Mucosa of gallbladder (tissue), 1 donor: ENCODE measurements at places on chromosomes 3 and 15. TPM values are rescaled to one million over a fixed set of nuclear protein-coding genes. Genes with fewer than 3 reads are reported as not detected.
A peak's percentile ranks its signal among the peaks of the same experiment; 100 is the strongest.

GRCh38 chr3:122183521-122183892, at the start of gene CASR:
Gene CASR, plus strand, starts transcription at chr3:122183668. Its CDS starts 70,522 bp downstream, at chr3:122254190.
- peak; percentile 51 for DNase-seq

DNA sequence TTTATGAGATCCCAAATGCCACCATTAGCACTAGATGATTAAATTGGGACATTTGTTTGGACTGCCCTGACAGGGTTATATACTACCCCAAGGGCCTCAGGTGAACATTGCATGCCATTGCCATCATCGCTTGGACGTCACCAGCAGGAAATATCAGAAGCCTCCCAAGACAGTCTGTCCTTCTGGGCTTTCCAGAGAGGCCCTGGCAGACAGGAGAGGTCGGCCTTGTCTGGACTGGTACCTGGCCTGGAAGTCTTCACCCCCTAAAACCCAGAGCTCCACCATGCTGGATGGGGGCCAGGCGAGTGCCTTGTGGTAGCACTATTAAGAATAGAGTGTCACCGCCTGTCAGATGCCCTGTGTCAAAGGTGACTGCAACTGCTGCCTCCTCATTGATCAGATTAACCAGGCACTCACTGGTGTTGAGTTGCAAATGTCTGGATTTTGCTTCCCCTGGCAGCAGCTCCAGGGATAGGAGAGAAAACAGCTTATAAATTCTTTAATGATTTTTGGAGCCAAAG, 324.1 kb upstream of the RASGRP1 start:
- no peak for DNase-seq

- DNase-seq, result no peak
Measured at GRCh38 chr3:127967316-127967715, 52.3 kb downstream of the KBTBD12 start.

DNA sequence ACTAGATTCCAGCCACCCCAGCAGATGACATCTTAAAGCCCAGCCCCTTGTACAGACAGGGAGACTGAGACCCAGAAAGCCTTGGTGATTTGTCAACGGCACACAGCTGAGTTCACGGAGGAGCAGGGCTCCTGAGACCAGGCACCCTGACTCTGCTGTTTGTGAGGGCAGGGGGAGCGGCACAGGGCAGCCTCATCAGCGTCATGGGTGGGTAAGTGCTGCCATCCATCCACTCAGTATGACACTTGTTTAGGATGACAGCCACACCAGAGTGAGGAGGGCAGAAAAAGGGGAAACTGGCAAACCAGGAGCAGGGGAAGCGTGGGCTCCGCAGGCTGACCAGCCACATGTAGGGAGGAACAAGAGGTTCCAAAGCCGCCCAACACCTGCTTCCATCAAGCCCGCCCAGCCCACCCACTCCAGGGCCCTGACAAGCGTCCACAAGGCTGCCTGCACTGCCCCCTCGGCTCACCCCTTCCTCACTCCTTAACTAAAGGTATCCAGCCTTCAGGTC, 19.9 kb downstream of the RBPMS2 start:
- DNase-seq, result no peak

GRCh38 chr15:39361497-39361896, 219.4 kb upstream of the THBS1 start:
- no peak for DNase-seq

TM4SF18 gene
- total RNA-seq, result 7.7 TPM

TTC21A gene
- 13.4 TPM for total RNA-seq

- DNase-seq, result no peak
Measured at GRCh38 chr3:61804782-61805181, 243.4 kb downstream of the PTPRG start.

CLSTN2 gene
- 7.1 TPM for total RNA-seq

- no peak for DNase-seq
Measured at GRCh38 chr3:117409701-117410459, 700.3 kb downstream of the TUSC7 start.

DNA sequence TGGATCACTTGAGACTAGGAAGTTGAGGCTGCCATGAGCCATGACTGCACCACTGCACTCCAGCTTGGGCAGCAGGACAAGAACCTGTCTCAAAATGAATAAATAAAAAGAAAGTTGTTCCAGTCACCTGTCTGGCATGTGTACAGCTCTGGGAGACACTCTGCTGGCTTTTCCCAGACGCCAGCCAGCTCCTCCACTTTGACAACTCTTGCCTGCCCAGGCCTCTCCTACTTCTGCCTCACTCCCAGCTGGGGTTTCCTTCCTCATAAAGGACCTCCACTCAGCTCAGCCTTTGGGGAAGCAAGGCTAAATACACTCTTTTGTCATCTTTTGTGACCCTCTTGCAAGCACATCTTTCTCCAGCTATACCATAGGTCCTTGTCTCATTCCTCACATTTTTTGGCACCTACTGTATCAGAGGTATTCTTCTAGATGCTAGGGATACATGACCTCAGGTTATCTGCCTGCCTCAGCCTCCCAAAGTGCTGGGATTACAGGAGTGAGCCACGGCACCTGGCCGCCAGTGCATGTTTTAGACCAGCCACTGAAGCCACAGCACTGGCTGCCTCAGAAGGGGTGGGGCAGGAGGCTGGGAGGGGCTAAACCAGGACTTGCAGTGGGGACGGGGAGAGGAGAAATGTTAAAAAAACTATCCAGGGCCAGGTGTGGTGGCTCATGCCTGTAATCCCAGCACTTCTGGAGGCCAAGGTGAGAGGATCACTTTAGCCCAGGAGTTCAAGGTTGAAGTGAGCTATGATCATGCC, 10.0 kb upstream of the ELP6 start:
- no peak for DNase-seq

DNA sequence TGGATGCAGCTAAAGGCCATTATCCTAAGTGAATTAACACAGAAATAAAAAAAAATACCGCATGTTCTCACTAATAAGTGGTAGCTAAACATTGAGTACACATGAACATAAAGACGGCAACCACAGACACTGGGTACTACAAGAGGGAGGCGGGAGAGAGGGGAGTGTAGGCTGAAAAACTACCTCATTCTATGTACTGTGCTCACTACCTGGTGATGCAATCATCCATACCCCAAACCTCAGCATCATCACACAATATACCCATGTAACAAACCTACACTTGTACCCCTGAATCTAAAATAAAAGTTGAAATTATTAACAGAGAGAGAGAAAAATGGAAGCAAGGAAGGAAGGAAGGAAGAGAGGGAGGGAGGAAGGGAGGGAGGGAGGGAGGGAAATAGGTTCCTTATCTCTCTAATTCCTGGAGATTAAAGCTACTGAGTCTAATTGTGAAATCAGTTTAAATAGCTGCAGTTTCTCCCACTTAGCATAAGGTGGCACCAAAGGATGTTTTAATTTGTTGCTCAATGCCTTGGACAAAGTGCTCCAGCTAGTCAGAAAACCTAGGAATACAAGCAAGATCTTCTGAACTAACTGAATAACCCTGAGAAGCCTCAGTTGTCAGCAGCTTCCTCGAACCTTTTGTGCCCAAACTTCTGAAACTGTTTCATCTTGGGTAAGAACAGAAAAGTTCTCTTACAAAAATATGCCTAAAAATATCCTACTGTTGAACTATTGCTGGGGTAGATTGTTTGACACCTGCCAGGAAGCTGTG, 79.4 kb upstream of the ATP11B start:
- DNase-seq, result no peak

GRCh38 chr15:85745023-85745422, 49.7 kb downstream of the KLHL25 start:
- DNase-seq, result no peak

GRCh38 chr3:4426782-4427344, 40.2 kb downstream of the SUMF1 start:
- no peak for DNase-seq

- DNase-seq, result no peak
Measured at GRCh38 chr3:139239550-139239949, 104.3 kb upstream of the MRPS22 start.

SEMA3B gene
- 87.0 TPM for total RNA-seq

SCAANT1 gene
- not detected for total RNA-seq

DNA sequence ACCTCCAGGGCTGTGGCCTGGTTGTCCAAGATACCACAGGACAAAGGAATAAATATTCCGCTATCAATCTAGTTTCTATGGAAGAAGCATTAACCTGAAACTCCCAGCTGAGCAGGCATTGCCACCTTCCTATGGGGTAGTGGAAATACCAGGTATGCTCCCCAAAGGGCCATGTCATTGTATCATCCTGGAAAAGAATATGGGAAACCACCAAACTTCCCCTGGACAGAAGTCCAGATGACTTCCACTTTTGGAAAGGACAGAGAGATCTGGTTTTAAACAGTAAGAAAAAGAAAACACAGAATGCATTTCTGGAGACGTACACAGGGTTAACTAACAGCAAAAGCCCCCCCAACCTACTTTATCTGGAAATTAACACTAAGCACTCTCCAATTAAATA, 100.2 kb downstream of the RFTN1 start:
- DNase-seq, result no peak

C3orf85 gene
- not detected for total RNA-seq

ATP8B4 gene
- 15.8 TPM for total RNA-seq

LSM3 gene
- total RNA-seq, result 11.3 TPM

TUSC7 gene
- not detected for total RNA-seq

DNA sequence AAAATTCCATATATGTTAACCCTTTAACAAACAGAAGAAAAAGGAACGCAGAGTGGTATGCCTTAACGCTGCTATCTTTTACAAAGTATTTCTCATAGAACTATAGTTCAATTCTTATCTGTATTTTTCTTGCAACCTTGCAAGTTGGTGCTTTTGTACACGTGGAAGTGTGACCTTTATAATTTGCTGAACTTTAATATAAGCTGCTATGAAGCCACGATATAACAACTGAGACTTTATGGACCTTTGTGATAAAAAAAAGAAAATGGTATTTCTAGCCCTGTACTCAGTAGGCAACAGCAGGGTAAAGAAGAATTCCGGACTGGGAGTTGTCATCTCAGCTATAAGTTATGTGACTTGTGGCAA, 6.3 kb upstream of the TFG start:
- DNase-seq, result no peak

SCAMP5 gene
- total RNA-seq, result 57.2 TPM

DNA sequence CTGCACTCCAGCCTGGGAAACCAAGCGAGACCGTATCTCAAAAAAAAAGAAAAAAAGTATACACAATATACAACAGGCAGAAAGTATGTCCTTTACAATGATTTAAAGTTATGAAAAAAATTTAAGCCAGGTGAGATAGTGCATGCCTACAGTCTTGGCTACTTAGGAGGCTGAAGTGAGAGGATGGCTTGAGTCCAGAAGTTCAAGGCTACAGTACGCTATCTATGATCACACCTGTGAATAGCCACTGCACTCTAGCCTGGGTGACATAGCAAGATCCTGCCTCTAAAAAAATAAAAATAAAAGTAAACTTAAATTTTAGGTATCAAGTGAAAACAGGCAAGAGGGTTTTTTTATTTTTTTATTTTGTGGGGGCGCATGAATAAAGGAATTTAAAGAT, 3.1 kb upstream of the KNSTRN start:
- no peak for DNase-seq

GRCh38 chr3:13783476-13783875, 96.4 kb downstream of the WNT7A start:
- no peak for DNase-seq

DNA sequence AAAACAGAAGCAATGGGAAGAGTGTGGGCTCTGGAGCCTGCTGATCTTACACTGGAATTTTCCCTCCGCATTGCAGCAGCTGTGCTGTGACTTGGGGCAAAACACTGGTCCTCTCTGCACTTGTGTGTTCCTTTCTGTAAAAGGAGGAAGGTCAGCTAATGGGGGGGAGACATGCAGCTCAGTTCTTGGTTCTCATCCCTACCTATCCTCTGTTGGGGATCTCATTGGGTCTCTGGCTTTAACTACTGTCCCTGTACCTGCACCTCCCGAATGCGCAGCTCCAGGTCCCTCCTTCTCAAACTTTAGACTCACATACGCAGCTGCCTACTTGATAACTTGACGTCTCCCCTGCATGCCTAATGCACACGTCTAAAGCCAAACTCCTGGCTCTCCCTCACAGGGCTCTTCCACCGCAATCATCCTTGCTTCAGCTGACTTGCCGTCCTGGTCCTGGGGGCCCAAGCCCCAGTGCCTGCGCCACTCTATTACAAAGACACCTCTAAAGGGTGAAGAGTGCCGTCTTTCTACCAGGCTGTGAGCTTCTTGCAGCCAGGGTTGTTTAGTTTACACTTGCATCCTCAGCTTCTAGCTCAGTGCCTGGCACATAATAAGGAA, 5.9 kb upstream of the TMEM44 start:
- no peak for DNase-seq

PARP15 gene
- total RNA-seq, result 2.3 TPM

- no peak for DNase-seq
Measured at GRCh38 chr3:4587061-4587837, 94.1 kb downstream of the ITPR1 start.

DNA sequence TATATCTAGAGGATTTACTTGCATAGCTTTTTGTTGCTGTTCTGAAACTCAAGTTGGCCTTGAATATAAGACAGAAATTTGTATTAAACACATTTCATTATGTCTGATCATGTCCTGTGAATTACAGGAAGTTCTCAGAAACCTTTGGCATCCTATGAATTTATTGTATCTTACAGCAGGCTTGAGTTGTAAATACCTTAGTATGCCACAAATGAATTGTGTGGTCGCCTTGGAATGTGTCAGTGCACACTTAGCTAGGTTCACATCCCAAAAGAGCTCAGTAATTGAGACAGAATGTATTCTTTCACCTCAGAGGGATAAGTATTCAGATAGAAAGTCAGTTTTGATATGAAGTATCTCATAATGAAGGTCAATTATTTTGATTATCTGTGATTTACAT, 83.4 kb downstream of the NEK11 start:
- DNase-seq, result no peak

DNA sequence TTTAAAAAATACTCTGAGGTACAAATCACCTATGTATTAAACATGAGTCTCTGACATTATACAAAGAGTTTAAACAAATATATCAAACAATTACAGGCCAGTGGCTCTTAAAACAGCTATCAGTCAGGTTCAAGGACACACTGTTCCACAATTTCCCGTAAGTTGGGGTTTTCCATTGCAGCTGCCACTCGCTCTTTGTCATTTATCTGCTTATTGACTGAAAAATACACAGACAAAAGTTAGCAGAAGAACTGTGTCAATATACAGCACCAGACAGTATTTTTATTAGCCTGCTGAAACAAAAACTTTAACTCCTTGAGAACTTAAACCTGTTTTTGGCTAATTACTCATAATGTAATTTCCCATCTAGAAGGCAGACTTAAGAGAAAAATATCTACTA, 20.8 kb downstream of the CIAO2A start:
- no peak for DNase-seq
